ENCODE measurements at places on chromosomes 7 and 10.

- DNase-seq = no peak
Measured at GRCh38 chr7:32005577-32005976, 64.6 kb downstream of the PDE1C start.

- DNase-seq = no peak
Measured at GRCh38 chr10:52447931-52448353, 133.9 kb downstream of the DKK1 start.

DNA sequence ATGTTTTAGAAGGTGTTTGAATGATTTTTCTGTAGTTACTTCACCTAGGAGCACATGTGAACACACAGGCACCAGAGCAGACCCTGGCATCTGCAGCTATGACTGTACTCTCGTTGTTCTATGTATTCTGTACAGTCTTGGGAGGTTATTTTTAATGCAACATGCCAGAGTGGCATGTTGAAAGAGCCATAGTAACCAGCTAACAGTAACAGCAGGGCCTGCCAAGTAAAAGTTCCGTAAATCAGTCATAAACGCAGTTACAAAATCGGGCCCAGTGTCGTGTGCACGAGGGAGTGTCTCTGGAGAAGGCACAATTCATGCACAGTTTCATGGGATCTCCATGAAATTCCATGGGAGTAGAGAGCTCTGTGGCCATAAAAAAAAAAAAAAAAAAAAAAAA lies 108.3 kb upstream of the CDK6 start:
- no peak for DNase-seq

DNA sequence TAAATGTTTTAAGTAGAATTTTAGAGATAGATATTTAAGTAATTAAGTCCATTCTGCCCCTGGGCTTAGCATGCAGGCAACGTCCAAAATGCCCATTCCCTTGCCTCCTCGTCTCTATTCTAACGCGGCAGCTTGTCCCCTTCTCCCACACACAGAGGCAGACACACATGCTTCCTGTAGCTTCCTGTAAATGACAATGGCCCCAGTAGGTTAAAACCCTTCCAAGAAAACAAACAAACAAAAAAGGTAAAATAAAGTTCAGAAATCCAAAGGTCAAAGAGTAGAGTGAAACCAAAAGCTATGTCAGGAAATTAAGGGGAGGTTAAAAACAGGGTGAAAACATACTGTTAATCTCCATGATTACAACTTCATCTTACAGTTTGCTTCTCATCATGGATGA lies 857.6 kb downstream of the GATA3 start:
- DNase-seq = no peak

DNA sequence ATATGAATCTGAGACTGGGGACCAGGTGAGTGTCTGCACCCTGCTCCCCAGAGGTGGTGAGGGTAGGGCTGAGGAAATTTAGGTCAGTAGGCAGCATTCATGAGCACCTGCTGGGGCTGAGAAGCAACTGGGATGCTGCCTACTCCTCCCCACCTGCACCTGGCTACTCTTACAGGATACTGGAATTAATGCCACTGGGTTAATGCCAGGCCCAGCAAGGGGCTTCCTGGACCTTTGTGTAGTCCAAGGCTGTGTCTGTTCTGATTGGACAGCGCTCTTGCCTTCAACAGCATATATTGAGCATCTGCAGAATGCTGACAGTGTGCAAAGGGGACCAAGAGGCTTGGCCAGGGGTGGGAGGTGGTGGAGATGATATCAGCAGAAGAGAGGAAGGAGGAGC lies 32.1 kb downstream of the ADCYAP1R1 start:
- DNase-seq = no peak

- DNase-seq = no peak
Measured at GRCh38 chr7:21996641-21997040, 50.9 kb upstream of the CDCA7L start.

GRCh38 chr7:99863847-99864440 lies 12.9 kb downstream of the OR2AE1 start:
- DNase-seq = no peak

- DNase-seq = peak; percentile 59
Measured at GRCh38 chr10:71547876-71548846, 151.4 kb downstream of the CDH23 start.

DNA sequence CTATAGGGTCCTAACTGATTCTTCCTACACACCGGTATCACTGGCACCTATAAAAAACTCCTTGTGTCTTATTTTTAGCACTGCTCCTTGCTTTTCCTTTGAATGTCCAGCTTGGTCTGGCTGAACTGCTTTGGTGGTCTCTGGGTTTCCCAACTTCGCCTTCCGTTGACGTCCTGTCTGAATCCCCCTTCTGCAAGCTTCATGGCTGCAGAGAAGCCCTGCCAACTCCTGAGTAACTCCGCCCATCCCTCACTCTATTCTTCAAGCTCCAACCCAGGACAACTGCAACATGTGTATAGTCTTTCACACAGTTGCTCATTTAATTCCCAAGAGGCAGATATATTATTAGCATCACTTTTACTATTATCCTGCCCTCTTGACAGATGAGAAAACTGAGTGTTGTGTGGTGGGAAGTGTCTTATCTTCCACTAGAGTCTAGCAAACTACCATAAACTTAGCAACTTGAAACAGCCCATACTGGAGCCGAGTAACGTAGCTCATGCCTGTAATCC lies 40.9 kb downstream of the MTURN start:
- DNase-seq = no peak

DNA sequence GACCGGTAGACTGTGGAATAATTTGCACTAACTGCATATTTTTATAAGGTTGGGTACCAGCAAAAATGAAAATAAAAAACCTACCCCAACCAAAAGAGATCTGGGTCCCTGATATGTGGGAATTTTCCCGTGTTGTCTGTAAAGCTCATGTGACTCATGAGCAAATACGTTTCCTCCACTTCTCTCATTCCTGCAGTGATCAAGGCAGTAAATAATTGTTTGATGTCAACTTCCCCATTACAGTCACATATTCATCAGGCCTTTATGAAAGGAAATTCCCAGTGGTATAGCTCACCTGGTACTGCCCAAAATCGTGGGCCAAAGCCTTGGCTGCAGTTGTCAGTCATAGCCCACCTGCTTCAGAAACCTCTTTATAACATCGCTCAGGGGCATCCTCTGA lies 166.0 kb upstream of the ANK3 start:
- DNase-seq = no peak

- DNase-seq = no peak
Measured at GRCh38 chr7:97623333-97623732, 108.6 kb upstream of the TAC1 start.

DNA sequence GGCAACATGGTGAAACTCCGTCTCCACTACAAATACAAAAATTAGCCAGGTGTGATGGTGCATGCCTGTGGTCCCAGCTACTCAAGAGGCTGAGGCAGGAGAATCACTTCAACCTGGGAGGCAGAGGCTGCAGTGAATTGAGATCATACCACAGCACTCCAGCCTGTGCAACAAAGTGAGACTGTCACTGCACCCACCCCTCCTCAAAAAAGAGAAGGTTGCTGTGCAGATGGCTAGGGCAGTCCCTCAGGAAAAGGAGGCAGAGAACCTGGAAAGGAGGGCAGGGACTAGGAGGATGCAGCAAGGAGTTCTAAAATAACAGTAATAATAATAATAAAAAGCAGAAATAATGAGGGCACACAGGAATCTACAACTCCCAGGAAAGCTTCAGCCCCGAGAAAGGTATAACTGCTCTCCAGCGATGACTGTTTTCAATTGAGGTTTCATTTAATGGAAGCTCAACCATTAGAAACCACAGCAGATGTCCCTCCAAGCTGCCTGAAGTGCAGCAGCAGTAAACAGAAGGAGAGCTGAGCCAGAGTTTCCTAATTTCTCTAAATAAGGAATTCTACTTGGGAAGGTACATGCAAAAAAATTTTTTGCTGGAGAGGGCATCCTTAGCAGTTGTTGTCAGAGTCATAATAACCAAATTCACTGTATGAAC lies 326.5 kb downstream of the GATA3 start:
- no peak for DNase-seq

- DNase-seq = no peak
Measured at GRCh38 chr10:118234683-118235082, 107.4 kb downstream of the FAM204A start.

GRCh38 chr7:54332301-54332700 lies 209.9 kb upstream of the VSTM2A start:
- no peak for DNase-seq

DNA sequence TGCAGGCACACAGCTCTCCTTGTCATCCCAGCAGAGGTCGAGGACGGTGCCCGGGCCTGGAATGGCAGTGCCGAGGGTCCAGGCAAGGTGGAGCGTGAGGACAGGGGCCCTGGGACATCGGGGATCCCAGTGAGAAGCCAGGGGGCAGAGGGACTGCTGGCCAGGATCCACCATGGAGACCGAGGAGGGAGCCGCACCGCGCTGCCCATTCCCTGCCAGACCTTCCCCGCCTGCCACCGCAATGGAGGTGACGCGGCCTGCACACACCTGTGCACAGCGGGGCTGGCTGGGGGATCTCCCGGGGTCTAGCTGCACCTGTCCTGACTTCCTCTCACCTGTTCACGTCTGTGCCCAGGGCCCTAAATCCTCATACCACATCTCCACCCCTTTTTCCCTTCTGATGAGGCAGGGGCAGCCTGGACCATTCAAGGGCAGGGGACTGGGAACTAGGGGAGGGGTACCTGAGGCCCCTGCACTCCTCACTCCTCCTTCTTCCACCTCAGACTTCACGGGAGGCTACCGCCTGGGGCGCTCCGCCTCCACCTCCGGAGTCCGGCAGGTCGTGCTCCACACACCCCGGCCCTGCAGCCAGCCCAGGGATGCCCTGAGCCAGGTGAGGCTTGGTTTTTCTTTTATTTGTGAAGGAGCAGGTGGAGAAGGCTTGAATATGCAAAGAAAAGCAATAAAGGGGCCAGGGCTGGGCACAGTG lies 6.9 kb downstream of the NYAP1 start:
- DNase-seq = no peak

GRCh38 chr7:149825567-149826343 lies 12.4 kb upstream of the ZNF862 start:
- DNase-seq = no peak

GRCh38 chr10:24257588-24257987 lies 48.6 kb downstream of the KIAA1217 start:
- DNase-seq = no peak
